ENCODE measurements at places on chromosomes 7 and 10.

GRCh38 chr10:11304906-11305585 lies 287.4 kb downstream of the CELF2 start:
- no peak for DNase-seq

GRCh38 chr10:46227936-46228562 lies 58.7 kb upstream of the ANTXRL start:
- no peak for DNase-seq

DNA sequence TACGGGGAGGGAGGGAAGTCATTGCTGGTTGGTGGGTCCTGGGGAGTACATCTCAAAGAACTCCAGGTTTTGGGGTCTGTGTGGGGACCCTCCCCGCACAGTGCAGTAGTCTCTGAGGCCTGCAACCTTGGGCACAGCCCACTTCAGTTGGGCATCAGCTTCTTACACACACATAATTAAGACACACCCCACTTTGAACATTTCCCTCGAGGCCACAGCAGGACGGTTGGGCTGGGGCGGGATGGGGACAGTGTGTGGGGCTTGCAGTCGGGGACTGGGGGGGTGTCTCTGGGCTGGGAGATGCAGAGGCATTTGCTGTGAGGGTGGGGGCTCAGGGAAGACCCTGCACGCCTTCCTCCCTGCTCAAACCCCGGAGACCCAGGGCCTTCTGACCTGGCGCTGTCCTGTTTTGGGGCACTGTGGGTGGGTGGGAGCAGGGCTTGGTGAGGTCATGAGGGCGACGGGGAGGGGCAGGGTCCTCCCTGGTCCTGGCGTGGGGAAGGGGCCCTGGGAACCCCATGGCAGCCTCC lies 1.3 kb downstream of the LFNG start:
- DNase-seq = no peak

DNA sequence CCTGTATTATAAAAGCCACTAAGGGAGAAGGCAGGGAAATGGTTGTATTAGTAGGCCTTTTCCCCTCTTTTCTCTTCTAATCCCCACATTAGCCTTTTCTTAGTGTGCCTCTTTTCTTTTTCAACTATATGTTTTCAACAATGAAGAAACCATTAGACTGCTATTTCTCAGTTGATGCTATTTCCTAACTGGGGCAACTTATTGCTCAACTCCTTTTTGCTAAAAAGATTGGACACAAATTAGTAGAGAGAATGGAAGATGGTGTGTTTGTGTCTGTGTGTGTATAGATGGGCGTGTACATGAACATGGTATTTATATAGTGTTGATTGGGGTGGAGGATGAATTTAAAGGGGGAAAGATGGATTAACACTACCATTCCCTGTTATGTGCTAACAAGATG lies 28.4 kb downstream of the TBC1D12 start:
- no peak for DNase-seq

- DNase-seq = no peak
These were observed 8.0 kb downstream of the DGKI start for GRCh38 chr7:137838706-137839315.

DNA sequence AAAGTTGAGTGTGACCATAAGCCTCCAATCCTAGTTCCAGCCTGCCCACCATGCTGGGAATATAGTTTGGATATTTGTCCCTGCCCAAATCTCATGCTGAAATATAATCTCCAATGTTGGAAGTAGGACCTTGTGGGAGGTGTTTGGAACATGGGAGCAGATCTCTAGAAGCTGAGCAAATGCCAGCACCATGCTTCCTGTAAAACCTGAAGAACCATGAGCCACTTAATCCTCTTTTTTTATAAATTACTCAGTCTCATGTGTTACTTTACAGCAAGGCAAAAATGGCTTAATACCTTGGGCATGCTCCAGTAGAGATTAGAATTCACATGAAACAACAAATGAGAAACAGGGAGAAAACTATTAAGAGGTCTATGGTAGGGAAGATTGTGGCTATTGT lies 27.2 kb downstream of the STEAP1 start:
- DNase-seq = no peak

DNA sequence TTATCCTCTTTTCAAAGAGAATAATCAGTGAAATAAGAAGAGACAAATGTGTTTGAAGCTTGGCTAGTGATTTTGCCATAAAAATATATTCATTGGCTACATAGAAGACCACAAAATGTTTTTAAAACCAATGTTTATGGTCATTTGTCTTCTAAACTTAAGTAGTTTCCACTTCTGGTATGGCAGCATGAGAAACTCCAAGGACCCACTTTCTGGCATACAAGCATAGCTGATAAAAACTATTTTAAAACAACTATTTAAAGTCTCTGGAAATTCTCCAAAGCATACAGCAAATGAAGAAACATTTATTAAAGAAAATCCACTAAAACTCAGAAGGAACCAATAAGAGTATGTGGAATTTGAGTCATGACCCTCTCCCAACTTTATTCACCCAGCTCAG lies 89.2 kb upstream of the TOMM7 start:
- DNase-seq = no peak

DNA sequence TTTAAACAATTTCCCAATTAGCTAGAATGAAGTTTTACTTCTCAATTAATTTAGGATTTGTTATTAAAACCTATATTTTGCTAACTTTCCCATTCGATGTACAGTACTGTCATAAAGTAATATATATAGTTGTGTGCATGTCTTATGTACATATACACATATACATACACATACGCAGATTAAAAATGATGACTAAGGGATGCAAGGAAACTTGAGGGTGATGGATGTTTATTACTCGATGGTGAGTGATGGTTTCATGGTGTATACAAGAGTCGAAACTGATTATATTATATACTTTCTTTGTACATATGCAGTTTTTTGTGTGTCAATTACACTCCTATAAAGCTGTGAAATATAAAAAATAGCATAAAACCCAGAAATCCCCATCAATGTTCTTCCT lies 248.2 kb downstream of the COBL start:
- no peak for DNase-seq

DNA sequence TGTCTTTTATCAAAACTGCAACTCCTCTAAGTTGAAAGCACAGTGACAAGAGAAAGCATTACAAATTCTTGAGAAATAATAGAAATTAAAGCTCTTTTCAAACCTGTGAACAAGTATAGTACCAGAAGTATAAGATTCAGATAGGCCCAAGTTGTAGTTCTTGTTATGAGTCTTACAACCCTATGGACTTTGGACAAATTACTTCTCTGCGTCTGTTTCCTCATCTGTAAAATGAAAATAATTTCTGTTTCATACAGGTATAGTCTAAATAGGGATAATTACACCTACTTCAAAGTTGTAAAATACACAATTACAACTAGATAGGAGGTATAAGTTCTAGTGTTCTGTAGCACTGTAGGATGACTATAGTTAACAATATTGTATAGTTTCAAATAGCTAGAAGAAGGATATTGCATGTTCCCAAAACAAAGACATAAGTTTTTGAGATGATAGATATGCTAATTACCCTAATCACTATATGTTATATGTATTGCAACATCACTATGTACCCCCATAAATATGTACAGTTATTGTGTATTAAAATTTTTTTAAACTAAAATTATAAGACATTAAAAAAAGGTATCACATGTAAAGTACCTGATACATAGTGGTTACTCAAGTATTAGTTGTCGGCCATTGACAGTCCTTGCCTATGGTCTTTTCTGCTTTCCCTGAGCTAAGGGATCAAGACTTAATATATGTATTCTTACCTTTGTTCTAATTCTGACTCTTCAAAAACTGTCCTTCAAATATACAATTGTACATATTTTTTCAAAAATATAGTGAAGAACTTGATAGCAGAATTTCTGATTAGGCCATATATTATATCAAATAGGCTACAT lies 1.8 kb upstream of the WASL start:
- DNase-seq = no peak

DNA sequence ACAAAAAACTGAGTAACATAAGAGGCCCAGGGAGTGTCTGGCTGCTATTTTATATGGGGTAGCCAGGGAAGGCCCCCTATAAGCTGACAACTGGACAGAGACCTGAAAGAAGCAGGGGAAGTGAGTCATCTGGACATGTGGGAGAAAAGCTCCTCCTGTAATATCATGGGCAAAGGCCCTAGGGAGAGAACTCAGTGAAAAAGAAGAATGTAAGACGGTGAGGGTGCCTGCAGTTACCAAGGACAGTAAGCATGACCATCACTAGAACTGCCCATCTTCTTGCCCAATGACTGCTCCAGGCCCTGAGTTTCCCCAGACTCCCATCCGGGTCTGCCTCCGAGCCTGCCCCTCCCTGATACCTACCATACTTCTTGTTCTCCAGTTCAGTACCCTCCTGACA lies 2.3 kb downstream of the ELMO1 start:
- no peak for DNase-seq

GRCh38 chr7:28151965-28152364 lies 28.6 kb downstream of the JAZF1 start:
- DNase-seq = peak; percentile 63

DNA sequence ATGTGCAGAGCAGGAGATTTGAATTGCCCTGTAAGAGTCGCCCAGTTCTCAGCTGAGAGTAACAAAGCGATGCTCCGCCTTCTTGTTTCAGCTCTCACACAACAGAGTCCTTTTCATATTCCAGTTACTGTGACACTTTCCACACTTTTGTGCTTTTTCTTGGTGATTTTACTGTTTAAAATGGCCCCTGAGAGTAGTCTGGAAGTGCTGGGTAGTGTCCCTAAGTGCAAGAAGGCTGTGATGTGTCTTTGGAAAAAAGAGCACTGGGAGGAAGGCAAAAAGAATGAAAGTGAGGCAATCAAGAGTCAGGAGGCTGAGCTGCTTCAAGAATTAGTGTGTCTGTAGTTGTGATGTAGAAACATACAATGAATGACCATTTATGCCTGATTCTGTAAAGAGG lies 201.2 kb upstream of the SEMA3E start:
- DNase-seq = no peak

Data from non-pigmented ciliary epithelial cell (primary cell).